NCI-H187 treated with DMSO at 0.1 percent for 48 hours (cell line): ENCODE measurements at places on chromosomes 5 and 9.

- DNase-seq: no peak
These were observed 146.3 kb downstream of the ERCC6L2 start for GRCh38 chr9:96021551-96022444.

DNA sequence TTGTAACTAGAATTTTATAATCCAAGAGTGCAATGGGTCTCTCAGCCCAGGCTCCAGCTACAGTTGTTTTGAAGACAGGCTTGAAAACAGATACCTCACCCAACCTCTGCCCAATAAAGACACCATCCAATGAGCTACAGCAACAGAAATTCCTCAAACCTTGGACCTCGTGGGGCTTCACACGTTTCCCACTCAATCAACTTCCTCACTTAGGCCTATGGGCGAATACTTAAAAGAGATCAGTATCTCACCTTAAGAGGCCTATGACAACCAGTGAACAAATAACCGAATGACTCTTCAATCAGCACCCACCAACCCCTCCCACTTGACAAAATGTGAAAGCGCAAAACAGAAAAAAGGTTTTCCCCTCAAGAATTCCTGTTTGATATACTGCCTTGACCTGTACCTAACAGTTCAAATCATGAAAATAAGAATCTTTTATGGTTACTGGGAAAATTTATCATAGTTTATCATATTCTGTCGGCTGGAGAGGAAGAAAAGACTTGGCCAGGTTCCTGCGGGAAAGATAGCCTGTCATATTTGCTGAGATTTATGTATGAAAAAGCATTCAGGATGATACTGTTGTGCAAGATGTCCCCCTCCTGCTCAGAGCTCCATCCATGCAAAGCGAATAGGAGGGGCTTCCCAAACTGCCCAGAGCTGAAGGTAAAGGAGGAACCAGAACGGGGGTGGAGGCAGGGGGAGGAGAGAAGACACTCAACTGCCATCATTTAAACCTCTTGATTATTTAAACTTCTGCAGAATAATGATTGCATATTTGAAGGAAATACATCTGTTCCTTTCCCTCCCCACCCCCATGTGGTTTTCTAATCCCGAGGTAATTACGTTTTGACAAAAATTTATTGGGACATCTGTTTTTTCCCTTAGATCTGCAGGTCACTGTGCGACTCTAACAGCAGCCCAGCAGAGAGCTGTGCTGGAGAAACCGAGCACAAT lies 256.3 kb downstream of the NFIB start:
- DNase-seq: no peak

- DNase-seq: no peak
These were observed 50.1 kb downstream of the AMBP start for GRCh38 chr9:114027863-114028465.

GRCh38 chr5:40515476-40515875 lies 164.2 kb upstream of the PTGER4 start:
- no peak for DNase-seq

DNA sequence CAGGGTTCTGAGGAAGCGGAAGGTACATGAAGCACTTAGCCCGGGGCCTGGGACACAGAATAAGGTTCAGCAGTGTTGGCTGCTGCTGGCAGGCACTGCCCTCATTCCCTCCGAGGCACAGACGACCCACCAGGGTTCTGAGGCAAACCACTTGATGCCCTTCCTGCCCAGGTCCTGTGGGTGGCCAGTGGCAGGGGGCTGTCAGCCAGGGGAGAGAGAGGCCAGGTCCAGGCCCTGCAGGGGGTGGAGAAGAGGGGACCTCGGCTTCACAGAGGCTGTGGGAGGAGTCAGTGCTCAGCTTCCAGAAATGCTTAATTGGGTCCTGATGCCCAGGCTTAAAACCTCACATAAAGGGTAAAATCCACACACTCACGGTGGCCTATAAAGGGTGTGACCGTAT lies 4.4 kb upstream of the ZDHHC12 start:
- DNase-seq: no peak

GRCh38 chr5:134245101-134245604 lies 19.3 kb upstream of the PPP2CA start:
- DNase-seq: no peak

GRCh38 chr9:38690574-38690973 lies 29.4 kb downstream of the FAM240B start:
- no peak for DNase-seq

GRCh38 chr5:10675177-10675700 lies 85.8 kb downstream of the DAP start:
- DNase-seq: no peak

DNA sequence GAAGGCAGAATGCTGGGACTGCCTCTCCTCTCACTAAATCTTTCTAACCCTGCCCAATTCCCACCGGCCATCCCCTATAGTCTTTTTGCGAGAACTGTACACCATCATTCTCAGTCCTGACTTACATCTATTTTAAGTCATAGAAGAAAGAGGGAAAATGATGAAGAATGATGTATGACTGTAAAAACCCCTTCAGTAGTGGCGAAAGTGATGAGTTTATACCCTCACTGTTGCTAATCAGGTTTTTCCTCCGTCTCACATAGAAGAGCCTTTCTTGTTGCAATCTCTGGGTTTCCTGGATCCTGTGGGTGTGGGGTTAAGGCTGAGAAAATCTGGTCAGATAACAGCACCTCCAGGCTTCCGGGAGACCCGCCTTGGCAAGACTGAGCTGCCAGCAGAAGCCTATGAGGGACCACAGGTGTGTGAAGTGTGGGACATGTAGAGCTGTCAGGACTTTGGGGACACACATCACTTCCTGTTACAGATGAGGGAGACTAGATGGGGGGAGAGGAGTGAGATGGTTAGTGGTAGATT lies 147.1 kb upstream of the SLC12A2 start:
- no peak for DNase-seq

DNA sequence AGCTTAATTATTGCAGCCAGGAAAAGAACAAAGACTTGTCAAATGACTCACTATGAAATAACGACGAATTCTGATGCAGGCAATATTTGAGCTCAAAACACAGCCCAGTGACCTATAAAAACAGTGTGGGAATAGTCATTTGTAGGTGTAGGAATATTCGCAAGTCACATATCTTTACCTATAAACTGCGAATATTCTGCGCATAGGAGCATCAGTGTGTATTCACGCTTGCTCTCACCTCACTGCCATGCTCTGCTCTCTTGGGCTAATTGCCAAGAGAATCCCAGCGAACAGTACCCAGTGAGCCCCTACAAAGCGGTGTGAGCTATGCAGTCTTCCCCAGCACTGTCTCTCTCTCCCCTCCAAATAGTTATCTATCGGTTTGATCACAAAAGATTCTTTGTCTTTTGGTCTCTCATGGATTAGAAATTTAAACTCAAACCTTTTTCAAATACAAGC lies 74.2 kb downstream of the ST8SIA4 start:
- DNase-seq: no peak

DNA sequence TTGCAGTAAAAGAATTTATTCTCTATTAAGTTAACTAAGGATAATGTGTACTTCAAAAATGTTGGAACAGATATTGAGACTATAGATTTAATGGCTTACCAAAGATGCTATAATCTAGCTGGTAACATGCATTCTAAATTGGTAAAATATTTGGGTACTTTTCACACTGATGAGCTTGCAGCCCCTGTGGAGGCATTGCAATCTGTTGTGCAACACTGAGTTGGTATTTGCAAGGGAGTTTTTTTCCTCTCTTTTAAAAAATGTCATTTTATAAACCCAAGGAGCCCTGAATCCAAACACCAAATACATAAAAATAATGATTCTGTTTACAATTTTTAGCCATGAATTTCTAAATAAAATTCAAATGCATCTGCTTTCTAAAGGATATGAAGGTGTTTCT lies 944.8 kb downstream of the DTWD2 start:
- DNase-seq: no peak

- no peak for DNase-seq
These were observed 14.7 kb downstream of the DNAJC21 start for GRCh38 chr5:34944044-34944443.

GRCh38 chr5:76386360-76386759 lies 16.7 kb upstream of the IQGAP2 start:
- no peak for DNase-seq

DNA sequence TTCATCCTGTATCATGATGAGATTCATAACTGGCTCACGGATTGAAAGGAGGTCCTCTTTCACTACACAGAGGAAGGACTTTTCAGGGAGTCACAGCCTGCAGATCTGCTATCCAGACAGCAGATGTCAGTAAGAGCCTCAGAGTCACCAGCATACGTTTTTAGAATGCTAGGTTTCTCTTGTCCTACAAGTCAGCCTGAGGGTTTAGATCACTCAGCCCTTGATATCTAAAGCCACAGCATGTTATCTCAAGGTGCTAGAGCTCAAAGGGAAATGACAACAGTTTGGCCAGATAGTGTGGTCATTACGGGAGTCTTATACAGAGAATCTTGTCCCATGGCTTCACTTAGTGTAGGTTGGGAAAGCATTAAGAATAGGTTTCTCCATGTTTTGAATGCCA lies 30.9 kb upstream of the SLC46A2 start:
- DNase-seq: no peak

DNA sequence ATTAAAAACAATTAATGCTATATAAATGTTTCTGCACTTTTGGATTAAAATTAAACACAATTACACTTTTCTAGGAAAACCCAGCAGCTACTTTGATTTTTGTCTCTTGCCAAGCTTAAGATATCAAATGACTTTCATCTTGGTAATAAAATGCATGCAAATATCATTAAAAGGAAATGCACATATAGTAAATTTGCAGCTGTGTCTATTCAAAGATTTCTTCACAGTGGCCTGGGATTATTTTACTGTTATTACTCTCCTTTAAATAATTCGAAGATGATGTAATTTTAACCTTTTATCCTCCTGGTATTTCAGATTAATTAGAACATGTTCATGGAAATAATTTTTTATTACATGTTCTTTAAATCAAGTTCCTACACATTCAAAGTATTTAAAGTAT lies 529.5 kb upstream of the RGMB start:
- no peak for DNase-seq

- DNase-seq: peak; percentile 32
These were observed 88.2 kb downstream of the FRMD3 start for GRCh38 chr9:83449983-83450382.

DNA sequence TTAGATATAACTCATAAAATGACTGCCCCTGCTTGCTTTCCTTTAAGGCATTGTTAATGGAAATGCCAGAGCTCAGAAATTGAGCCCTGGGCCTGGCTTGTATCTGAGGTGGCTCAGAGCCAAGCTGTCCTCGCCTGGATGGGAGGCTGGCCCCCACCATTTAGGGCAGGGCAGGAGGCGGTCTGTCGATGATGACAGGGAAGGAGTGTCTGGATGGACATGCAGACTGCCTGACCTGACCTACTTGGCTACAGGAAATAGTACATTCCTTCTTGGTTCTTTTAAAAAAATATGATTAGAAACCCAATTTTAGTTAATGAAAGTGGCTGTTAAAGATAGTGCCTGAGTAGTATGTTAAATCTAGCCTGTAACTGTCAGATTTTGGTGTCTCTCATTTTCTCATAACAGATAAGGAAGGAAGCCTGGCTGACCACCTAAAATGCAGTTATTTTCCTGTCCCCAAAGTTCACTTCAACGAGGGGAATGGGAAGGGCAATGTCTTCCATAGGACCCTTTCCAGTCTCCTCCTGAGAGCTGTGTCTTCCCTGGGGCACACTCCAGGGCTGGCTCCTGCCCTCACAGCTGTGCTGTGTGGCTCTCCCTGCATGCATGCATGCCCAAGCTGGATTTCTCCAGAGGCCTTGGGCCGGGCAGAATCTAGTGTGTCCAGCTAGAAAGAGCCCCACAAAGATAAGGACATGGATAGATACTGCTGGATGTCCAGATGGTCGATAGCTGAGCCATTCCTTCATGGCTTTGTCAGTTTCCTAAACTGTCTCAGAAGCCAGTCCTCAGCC lies 42.3 kb downstream of the MACROH2A1 start:
- DNase-seq: no peak
